ENCODE measurements at places on chromosomes 7 and 10.
A peak's percentile ranks its signal among the peaks of the same experiment; 100 is the strongest.

- DNase-seq: no peak
These were observed 159.1 kb upstream of the YAE1 start for GRCh38 chr7:39407137-39407536.

DNA sequence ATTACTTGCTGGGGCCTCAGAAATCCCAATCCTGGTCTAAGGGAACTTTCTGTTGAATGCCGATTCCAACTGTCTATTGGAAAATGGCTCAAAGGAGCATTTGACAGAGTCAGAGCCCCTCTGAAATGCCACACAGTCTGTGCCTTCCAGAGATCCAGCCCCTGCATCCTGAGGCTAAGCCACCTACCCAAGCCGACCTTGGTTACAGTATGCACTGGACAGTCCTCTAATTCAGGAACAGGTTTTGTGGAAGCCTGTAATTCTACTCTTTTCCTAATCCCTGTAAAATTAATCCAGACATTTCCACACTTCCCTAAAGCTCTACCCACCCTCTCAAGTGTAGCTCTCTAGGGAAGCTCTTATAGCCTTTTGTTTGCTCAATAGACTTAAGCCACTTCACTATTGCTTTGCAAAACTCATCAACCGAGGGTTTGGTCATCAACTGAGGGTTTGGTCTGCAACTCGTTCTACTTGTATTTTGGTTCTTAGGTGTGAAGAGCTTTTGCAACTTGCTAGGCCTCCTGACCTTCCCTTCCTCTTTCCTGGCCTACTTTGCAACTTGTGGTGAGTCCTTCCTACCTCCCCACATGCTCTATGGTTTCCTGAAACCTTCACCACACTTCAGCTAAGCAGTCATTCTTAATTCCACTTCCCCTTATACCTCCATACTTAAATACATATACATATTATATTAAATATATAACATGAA is 364.8 kb downstream of the SFMBT2 start:
- DNase-seq: no peak

- no peak for DNase-seq
These were observed 390.1 kb downstream of the NXPH1 start for GRCh38 chr7:8823486-8823885.

GRCh38 chr10:129853562-129853903 is 110.5 kb downstream of the EBF3 start:
- peak; percentile 12 for DNase-seq

DNA sequence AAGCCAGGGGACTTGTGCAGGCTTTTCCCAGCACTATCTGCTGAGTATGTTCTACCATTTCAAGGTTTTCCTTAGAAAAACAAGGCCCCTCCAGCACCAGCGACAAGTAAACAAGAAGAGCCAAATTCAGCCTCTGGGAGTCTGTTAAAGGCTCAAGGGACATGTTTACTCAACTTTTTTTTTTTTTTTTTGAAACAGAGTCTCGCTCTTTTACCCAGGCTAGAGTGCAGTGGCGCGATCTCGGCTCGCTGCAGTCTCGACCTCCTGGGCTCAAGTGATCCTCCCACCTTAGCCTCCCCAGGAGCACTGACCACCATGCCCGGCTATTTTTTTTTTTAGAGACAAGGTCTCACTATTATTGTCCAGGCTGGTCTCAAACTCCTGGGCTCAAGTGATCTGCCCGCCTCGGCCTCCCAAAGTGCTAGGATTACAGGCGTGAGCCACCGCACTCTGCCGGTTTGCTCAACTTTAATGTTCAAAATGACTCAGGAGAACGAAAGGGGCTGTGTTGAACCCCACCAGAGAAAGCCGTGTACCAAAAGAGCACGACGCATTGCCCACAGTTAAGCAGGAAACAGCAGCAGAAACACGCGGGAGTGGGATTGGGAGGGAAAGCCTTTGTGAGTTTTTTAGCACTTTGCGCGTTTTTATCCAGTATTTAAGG is 772 bp downstream of the PRDX3 start:
- DNase-seq: no peak

DNA sequence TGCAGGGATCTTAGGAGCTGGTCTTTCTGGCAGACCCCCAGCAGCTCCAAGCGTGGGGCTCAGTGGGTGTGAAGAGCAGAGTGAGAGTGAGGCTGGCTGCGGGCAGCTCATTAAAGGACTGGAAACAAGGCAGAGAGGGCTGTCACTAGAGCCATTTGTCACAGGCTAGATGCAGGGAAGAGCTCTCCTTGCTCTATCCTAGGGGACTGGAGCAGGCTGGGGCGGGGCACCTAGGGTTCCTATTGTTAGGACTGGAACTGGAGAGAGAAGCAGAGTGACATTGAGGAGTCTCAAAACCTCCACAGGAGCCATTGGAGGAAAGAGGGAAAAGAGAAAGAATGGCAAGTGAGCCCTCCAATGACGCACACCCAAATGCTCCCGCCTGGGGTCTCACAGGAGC is 772 bp upstream of the DDC start:
- DNase-seq: no peak

- no peak for DNase-seq
These were observed 42.5 kb upstream of the LRGUK start for GRCh38 chr7:134084488-134085144.

DNA sequence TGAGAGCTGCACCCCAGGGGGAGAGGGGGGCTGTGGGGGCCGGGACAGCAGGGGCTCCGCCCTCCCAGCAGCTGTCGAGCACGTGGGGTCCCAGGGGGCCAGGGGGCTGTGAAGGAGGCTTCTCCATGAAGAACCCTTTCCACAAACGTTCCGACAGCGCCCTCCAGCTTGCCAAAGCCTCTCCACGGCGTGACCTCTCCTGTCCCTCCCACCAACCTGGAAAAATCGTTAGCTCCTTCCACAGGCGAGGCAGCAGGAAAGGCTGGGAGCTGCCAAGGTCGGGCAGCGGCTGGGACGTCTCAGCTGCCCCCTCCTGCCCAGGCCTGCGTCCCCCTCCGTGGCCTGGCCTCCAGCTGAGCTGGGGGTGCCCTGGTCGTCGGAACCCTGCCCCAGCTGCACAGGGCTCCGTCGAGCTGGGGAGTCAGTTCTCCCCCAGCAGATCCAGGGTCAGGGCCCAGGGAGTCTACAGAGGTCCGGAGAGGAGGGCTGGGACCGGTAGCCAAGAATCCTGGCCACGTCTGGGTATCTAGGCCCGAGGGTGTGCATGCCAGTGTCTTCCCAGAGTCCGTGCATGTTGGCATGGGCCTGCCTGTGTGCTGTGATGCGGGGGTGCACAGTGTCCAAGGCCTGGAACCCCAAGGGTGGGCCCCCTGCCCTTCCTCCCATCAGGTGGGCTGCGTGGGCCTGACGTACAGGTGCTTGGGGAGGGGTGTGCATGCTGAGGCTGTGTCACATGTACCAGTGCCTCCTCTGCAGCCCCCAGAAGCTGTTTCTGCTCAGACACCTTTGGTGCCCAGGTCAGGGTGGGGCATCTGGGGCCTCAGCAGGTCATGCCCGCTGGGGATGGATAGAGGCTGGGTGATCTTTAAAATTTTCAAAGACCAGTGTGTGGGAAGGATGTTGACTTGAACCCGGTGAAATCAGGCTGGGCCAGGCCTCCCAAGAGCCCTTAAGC is 66.5 kb downstream of the UNCX start:
- DNase-seq: no peak

DNA sequence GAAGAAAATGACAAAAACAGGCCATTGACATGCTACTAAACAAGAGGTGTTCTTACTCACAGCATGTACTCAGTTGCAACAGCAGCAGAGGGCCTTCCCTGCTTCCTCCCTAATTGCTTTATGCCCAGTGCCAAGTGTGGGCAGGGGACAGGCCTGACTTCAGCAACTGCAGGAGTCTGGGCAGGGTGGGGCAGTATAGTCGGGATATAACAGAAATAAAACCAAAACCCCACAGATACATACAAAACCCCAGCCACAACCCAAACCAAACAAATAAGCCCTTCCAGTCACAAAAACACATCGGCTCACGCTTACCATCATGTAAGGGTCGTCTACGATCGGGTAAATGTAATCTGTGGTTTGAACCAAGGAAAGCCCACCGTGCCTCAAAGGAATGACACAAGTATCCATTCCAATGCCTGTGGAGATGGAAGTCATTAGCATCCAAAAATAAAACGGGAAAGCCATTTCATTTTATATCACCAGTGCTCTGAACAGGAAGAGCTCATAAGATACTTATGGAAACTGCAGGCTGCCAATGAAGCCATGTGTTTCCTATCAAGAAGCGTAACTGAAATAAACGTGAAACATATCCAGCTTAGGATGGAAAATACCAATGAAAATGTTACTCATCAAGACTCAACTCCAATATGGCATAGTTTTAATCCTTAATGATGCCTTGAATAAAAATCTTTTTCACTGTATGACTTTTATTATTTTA is 9.5 kb downstream of the SEPHS1 start:
- DNase-seq: peak; percentile 58

DNA sequence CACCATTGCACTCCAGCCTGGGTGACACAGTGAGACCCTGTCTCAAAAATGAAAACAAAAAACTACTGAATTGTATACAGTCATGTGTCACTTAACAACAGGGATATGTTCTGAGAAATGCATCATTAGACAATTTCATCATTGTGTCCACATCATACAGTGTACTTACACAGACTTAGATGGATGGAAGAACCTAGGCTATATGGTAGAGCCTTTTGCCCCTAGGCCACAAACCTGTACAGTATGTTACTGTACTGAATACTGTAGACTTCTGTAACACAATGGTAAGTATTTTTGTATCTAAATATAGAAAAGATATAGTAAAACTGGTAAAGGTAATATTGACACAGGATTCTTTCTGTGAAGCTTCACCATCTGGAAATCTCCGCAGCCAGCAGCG is 81.7 kb downstream of the KBTBD2 start:
- no peak for DNase-seq

GRCh38 chr10:120543291-120543690 is 86.3 kb downstream of the PLPP4 start:
- DNase-seq: no peak

Data from fibroblast of skin of back (primary cell).